A549 (cell line): ENCODE measurements at places on chromosomes 7 and 10.

- no peak for DNase-seq
Observed at GRCh38 chr10:130816116-130816901, 495.2 kb downstream of the TCERG1L start.

DNA sequence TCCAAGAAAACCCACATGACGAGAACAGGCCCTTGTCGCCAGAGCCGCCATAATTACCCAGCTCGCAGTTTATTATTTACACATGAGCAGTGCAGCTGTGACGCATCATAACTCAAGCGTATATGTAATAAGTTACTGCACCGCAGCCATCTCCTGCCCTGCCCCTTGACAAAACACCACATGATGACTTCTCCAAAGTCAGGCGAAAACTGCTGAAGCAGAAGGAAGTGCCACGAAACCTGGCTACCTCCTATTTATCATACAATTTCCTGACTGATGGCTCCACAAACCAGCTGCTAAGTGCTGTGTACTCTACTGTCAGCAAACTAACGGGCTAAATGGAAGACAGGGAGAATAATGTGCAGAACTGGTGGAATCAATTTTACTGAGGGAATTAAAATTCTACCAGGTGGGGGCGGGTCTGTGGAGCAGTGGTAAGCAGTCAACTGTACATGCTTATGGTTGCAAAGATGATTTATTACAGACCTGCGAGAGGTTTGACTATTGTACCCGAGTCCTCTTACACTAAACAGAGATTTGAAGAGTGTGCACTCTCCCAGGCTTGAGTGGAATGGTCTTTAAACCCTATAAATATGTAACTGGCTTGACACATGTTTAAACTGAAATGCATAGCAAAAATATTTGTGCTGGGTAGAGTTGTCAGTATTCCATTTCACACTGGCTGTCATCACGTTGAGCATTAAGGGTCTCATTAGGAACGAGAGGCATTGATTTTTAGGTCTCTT lies 156.0 kb downstream of the GLI3 start:
- no peak for DNase-seq

- DNase-seq = no peak
Observed at GRCh38 chr10:77969114-77969513, 42.6 kb upstream of the DLG5 start.

GRCh38 chr7:95491634-95492314 lies 6.0 kb downstream of the ASB4 start:
- DNase-seq = no peak

DNA sequence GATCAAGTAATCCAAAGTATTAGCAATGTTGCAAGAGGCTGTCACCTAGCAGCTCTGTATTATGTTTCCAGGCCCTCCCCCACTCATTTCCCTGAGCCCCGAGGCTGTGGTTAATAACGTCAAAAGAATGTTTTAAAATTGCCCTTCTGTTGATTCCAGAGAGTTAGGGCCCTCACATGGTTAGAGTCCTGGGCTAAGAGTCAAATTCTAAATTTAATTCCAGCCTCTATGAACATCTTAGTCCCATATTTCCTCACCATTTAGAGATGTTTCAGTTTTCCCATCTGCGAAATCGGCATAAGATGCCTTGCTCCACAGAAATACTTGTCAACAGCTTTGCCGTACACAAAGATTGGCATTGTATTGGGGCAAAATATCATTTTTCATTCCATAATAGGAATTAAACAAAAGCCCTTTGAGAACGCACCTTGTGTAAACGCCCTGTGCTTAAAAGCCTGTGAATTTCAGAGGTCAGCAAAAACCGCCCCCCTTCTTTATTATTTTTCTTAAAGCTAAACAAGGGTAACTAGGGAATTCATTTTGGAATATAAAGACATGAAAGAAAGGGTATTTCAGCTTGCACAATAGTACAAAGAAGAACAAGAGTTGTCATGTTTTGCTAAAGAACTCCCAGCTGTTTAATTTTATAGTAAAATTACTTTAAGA lies 135.8 kb downstream of the ARID5B start:
- no peak for DNase-seq

GRCh38 chr7:18541181-18541870 lies 45.8 kb downstream of the HDAC9 start:
- no peak for DNase-seq

GRCh38 chr10:77962350-77963146 lies 36.0 kb upstream of the DLG5 start:
- DNase-seq = no peak

GRCh38 chr10:124392626-124393342 lies 25.9 kb downstream of the OAT start:
- no peak for DNase-seq

DNA sequence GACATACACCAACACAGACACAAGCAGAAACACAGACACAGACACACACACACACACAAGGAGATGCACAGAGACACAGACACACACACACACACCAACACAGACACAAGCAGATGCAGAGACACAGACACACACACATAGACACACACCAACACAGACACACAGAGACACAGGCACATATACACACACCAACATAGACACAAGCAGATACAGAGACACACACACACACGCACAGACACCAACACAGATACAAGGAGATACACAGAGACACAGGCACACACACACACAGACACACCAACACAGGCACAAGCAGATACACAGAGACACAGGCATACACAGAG lies 347.2 kb upstream of the KLF6 start:
- DNase-seq = no peak

GRCh38 chr7:47337531-47337930 lies 244.4 kb downstream of the TNS3 start:
- DNase-seq = peak; percentile 56

DNA sequence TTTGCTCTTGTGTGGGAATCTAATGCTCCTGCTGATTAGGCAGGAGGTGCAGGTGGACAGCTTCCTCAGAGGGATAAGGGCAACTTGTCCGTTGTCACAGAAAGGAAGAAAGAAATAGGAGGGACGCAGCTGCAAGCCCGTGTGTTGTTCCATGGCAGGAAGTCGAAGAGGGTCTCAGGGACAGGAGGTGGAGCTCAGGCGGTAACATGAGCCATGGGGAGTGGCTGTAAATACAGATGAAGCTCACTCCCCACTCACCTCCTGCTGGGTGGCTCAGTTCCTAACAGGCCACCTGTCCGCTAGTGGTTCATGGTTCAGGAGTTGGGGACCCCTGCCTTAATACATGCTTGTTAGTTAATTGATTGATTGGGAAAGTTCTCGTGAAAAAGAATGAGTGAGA lies 101.7 kb upstream of the SFMBT2 start:
- no peak for DNase-seq

DNA sequence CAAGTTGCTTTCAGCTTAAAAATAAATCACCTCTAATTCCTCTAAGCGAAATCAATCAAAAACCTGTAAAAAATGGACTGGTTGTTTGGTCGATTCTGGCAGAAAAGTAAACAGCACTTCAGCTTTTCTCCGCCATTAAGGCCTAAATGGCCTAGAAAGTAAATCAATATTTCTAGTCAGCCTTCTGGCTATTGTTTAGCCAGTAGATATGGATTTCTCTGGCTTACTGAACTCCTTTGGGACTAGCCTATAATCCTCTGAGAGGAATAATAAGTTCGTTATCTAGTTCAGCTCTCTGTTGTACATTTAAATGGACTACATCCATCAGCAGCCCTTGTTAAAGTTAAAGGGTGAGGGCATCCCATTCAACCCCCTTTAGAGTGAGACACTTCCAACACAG lies 400.1 kb upstream of the ETV1 start:
- DNase-seq = no peak

- no peak for DNase-seq
Observed at GRCh38 chr7:1694611-1695511, 24.8 kb downstream of the ELFN1 start.

DNA sequence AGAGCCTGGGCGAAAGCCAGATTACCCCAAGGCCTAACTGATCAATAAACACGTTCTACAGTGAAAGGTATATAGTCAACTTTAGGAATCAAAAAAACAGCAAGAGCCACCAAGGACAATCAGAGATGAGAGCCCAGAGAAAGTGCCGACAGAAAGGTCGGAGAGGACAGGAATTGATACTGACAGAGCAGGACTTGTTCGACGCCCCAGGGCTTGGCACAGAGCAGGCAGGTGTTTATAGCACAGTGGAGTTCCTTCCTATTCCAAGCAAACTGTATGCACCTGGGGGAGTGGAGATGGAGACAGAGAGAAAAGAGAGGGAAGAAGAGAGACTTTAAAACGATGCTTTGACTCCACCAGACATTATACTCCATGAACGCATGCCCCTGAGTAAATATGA lies 39.5 kb downstream of the PPP1R3C start:
- DNase-seq = no peak

DNA sequence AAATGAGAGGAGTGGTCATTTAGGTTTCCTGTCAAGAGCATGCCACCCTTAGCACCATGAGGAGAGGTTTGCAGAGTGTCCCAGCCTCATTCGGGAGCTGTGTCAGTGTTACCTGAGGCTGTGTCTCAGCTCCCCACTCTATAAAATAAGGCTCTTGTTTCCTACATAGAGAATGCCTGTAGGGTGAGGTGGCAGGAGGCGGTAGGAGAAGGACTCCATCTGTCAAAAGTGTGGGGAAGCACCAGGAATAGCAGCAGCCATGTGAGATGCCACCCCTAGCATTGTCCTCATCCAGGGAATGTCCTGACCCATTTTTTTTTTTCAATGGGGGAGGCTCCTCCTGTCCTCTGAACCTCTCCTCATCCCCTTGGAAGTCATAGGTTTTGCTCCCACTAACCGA lies 451.2 kb downstream of the PLXNA4 start:
- DNase-seq = no peak

- no peak for DNase-seq
Observed at GRCh38 chr7:132150711-132151110, 425.6 kb downstream of the PLXNA4 start.

DNA sequence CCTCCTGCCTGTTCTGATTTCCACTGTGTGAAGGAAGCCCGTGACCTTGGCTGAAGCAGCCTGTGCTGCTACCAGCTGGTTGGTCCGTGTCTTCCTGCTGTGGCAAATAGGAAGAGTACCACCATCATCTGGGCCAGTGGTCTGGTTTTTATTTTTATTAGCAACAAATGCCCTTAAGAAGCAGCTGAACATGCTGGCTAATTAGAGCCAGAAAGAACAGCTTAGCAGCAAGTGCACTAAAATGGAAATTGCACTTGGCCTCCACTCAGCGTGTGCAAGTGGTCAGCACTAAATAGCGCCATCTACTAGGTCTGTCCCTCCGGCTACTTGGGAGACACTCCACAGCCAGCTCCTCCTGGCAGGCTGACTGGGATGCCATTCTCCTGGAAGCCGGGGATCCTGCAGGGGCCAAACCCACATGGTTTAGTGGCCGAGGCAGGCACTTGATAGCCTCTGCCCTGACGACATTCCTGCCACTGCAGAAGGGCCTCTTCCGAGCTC lies 690.3 kb upstream of the FOXK1 start:
- no peak for DNase-seq

GRCh38 chr7:158343936-158344455 lies 243.6 kb downstream of the PTPRN2 start:
- DNase-seq = no peak

GRCh38 chr7:134179036-134180011 lies 52.2 kb downstream of the LRGUK start:
- no peak for DNase-seq

GRCh38 chr7:103048833-103049232 lies 25.8 kb downstream of the FBXL13 start:
- no peak for DNase-seq

GRCh38 chr10:43905512-43906236 lies 257.0 kb upstream of the ZNF32 start:
- DNase-seq = no peak

GRCh38 chr7:157027568-157028198 lies 17.2 kb upstream of the MNX1 start:
- DNase-seq = no peak

DNA sequence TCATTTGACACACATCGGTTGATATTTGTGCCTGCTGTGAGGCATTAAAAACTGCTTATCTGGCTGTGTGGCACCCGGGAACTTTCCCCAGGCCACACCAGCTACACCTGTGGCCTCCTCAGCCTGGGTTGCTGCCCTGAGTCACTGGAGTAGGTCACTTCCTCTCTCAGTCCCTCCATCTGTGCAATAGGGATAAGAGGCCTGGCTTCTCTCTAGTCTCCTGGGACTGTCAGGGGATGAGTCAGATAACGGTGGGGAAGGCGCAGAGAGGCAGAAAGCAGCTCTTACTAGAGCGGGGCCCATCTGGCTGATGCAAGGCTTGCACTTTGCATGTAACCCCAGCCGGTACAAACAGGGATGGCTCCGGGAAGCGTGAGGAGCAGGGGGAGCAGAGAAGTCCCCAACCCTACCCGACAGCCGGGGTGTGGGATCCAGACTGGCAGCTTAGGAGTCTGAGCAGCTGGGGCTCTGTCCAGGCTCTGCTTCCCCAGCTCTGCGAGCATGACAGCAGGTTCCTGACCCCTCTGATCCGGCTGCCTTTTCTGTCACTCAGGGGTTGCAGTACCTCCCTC lies 34.0 kb downstream of the DNAJB12 start:
- peak; percentile 98 for DNase-seq

DNA sequence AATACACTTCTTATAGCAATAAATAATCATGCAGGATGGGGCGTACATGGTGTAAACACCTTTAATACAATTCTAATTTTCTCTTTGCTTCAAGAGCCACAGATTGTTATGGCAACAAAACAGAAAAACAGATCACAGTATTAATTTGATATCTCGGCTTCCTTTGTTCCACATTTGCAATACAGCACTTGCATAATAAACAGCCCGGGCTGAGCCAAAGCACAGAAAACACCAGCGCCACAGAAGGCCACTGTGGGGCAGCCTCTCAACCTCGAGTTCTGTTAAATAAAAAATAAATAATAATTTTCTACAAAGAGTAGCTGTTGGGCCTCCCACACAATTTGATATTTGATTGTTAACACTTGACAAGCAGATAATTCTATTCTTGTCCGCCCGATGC lies 255.9 kb downstream of the USP6NL start:
- no peak for DNase-seq

DNA sequence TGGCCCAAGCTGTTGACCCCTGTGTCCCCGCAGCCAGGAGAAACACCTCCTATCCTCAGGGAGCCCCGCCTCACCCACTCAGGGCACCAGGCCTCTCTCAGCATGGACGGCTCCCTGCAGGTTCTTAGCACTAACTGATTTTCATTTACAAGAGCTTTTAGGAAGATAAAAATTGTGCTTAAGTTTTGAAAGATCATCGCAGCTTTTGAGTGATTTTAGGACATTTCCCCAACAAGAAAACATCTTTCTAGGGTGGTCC lies 22.1 kb downstream of the EBF3 start:
- no peak for DNase-seq
